ENCODE measurements at places on chromosomes 5 and 9. TPM values are rescaled to one million over a fixed set of nuclear protein-coding genes. Genes with fewer than 3 reads are reported as not detected.

GRCh38 chr9:37575001-37575400, 1.2 kb downstream of the FBXO10 start:
- peak overlapping the region; percentile 80 for H3K4me3 ChIP-seq
- peaks cover under 1% of the 10 kb centered on the region for H3K36me3 ChIP-seq
- no peaks in the 10 kb centered on the region for H3K27me3 ChIP-seq
- no peak for DNase-seq

- H3K4me1 ChIP-seq = no peaks in the 10 kb centered on the region
- no peaks in the 10 kb centered on the region for H3K36me3 ChIP-seq
- no peak overlapping the region for H3K27ac ChIP-seq
- no peak for DNase-seq
Observed at GRCh38 chr5:148482697-148483462, 99.1 kb downstream of the FBXO38 start.

RC3H2 gene
- 27.6 TPM for total RNA-seq

FGD3 gene
- total RNA-seq = 5.1 TPM

BTNL9 gene
- total RNA-seq = 2.9 TPM

GRCh38 chr5:77167695-77168121, 42.8 kb upstream of the PDE8B start:
- H3K27me3 ChIP-seq = peaks cover 10% of the 10 kb centered on the region
- peak overlapping the region; percentile 28 for H3K4me3 ChIP-seq
- no peak for DNase-seq
- H3K36me3 ChIP-seq = no peaks in the 10 kb centered on the region

DNA sequence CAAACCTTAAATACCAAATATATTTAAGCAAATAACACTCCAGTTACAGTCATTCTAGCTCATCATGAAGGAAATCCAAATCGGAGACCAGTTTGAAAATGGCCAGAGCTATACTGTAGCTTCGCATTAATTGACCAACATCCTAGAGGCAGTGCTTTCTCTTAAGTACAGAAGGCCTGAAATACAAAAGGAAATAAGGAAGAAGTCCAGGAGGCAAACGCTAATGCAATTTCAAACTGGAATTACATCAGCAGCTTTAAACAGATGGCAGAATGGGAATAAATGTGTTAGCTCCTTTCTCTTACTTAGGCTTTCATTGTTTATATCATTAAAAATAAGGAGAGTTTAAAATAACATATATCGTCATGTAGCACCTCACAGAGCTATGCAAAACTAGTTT, 197.0 kb downstream of the SEC61B start:
- H3K27me3 ChIP-seq = no peaks in the 10 kb centered on the region
- no peaks in the 10 kb centered on the region for H3K36me3 ChIP-seq
- H3K27ac ChIP-seq = no peak overlapping the region
- no peak overlapping the region for H3K4me3 ChIP-seq
- DNase-seq = no peak

- no peaks in the 10 kb centered on the region for H3K4me1 ChIP-seq
- H3K27ac ChIP-seq = no peak overlapping the region
- no peak overlapping the region for H3K4me3 ChIP-seq
- no peaks in the 10 kb centered on the region for H3K27me3 ChIP-seq
- H3K36me3 ChIP-seq = no peaks in the 10 kb centered on the region
Observed at GRCh38 chr5:16477541-16477940, 11.9 kb upstream of the ZNF622 start.

PCDHA5 gene
- total RNA-seq = not detected

GRCh38 chr5:67262206-67262605, 65.6 kb upstream of the CD180 start:
- H3K27ac ChIP-seq = no peak overlapping the region
- no peak overlapping the region for H3K4me3 ChIP-seq
- no peaks in the 10 kb centered on the region for H3K27me3 ChIP-seq
- H3K4me1 ChIP-seq = peaks cover 6% of the 10 kb centered on the region
- no peaks in the 10 kb centered on the region for H3K36me3 ChIP-seq

FBP2 gene
- total RNA-seq = not detected

DNA sequence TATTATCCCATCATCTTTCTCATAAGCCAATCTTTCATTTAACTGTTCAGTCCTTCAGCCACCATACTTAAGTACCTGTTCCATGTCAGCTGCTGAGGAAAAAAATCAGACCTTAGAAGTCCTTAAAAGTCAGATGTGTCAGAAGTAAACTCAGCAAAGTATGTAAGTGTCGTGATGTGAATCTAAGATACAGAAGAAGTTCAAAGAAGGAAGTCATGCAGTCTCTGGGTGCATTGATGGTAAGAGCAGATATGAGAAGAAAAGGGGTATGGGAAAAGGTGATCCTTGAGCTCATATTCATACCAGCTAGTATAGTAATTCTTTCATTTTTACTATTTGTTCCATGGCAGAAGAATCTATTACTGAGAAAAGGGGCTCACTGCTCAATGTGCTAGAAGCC, 259.4 kb upstream of the CD180 start:
- H3K36me3 ChIP-seq = no peaks in the 10 kb centered on the region
- DNase-seq = no peak
- H3K27ac ChIP-seq = no peak overlapping the region
- H3K4me3 ChIP-seq = no peak overlapping the region
- no peaks in the 10 kb centered on the region for H3K27me3 ChIP-seq

ATOSB gene
- 25.7 TPM for total RNA-seq

DNA sequence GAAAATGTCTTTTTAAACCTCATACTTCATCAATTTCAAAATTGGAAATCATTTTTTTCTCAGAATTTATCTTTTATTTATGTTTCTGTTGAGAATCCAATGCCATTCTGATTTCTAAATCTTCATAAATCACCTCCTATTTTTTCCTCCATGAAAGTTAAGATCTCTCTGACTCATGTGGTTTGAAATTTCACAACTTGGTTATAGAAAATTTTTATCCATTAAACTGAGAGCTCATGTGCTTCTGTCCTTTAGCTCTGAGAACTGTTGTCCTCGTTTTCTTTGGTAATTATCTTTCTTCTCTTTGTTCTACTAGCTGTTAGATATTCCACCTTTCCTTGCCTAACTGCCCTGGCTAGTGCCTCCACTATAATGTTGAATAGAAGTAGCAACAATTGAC, 1.5 kb upstream of the RNF180 start:
- H3K36me3 ChIP-seq = no peaks in the 10 kb centered on the region
- no peaks in the 10 kb centered on the region for H3K4me1 ChIP-seq
- H3K27ac ChIP-seq = no peak overlapping the region
- H3K27me3 ChIP-seq = no peaks in the 10 kb centered on the region
- no peak for DNase-seq

SLC36A2 gene
- not detected for total RNA-seq

GRCh38 chr5:174829511-174829864, 105.1 kb downstream of the MSX2 start:
- no peaks in the 10 kb centered on the region for H3K27me3 ChIP-seq
- H3K36me3 ChIP-seq = no peaks in the 10 kb centered on the region
- no peak overlapping the region for H3K27ac ChIP-seq
- no peak for DNase-seq
- no peaks in the 10 kb centered on the region for H3K4me1 ChIP-seq
- H3K4me3 ChIP-seq = no peak overlapping the region

All from esophagus squamous epithelium (tissue), 5 donors.